ENCODE measurements at places on chromosomes 4 and X.

DNA sequence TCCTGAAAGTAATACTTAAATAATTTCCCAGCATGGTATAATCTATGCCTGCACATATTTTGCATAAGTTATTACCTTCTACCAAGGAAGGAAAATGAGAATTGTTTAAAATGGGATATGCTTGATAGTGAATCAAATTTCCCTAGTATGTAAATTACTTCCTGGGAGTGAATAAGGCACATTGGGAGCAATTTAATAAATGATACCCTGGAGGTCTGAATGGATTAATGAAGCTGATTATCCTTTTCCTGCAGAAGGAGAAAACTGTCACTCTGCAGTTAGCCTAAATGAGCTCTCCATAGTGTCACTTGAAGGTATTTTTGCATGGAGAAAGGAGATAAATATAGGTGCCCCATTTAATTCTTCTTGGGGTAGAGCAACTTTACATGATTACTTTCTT is 2212.0 kb downstream of the PCDH7 start:
- no peak for DNase-seq

GRCh38 chrX:106716004-106716403 is 10.5 kb upstream of the RNF128 start:
- no peak for DNase-seq

DNA sequence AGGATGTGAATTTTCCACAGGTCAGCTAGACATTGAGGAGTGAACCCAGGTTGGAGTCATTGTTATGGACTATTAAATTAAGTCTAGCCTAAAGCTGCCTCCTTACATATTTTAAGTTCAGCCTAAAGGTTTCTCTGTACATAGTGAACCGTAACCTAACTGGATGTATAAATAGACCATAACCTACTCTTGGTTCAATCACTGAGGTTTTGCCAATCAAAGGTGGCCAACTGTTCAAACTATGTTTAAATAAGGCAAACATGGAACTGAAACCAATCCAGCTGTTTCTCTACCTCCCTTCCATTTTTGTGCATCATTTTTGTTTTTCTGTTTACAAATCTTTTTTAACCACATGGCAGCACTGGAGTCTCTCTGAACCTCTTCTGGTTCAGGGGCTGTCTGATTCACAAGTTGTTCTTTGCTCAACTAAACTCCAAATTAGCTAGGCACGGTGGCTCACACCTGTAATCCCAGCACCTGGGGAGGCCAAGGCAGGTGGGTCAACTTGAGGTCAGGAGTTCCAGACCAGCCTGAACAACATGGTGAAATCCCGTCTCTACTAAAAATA is 43.9 kb upstream of the SFRP2 start:
- DNase-seq, result no peak

GRCh38 chr4:147571036-147571770 is 46.0 kb upstream of the TMEM184C start:
- no peak for DNase-seq

GRCh38 chrX:47313056-47313455 is 57.3 kb upstream of the ZNF157 start:
- DNase-seq, result no peak

GRCh38 chrX:107567370-107567769 is 60.9 kb upstream of the PRPS1 start:
- no peak for DNase-seq

- DNase-seq, result no peak
Measured at GRCh38 chrX:39475372-39475771, 622.4 kb downstream of the BCOR start.

DNA sequence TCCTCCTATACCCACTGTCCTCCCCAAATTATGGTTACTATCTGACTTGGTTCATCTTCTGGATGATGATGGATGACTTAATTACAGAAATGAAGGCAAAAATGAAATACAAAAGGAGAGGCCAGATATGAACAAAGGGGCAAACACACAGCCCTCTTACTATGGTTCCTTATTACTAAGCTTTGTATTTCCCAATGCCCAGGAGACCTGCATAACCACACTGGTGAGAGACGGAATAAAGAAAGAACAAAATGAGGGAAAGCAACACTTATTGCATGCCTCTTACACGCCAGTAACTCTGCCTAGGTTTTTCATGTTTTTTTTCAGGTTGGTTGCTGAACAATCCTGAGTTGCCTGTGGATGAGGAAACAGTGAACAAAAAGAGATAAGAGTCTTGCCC is 120.5 kb downstream of the SLC10A7 start:
- DNase-seq, result no peak

GRCh38 chr4:93086356-93086755 is 742.2 kb upstream of the ATOH1 start:
- no peak for DNase-seq

DNA sequence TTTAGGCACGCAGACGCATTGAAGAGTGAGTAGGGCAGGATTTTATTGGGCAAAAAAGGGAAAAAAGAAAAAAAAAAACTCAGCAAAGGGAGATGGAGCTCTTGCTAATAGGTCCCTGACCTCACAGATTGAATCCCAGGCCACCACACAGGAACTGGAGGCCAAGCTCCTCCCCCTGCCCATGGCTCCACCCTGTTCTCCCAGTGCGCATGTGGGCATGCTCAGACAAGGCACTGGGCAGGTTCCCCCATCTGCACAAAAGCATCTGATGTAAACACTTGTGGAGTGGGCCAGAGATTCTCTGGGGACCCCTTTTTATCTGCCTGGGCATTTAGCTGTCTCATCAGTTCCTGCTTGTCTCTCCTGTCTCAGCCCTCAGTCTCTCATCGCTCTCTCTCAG is 9.5 kb downstream of the FRMD7 start:
- no peak for DNase-seq

DNA sequence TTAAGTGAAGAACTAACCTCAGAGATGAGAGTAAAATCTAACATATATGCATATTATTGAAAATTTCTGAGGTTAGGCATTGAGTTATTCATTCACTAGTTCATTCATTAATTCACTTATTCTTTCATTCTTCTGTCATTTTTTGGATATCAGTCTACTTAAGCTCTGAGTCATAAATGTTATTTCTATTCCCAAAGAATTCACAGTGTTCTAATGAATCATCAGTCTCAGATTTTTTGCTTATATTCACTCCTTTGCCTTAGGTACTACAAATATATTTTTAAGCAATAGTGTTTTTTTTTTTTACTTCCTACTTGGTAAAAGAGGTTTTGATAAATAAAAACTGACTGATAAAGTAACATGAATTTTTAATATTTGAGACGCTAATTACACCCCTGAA is 95.2 kb upstream of the DKK2 start:
- DNase-seq, result no peak

Measured in renal pelvis (tissue), 12 donors.